ENCODE measurements at places on chromosomes 7 and 10.

DNA sequence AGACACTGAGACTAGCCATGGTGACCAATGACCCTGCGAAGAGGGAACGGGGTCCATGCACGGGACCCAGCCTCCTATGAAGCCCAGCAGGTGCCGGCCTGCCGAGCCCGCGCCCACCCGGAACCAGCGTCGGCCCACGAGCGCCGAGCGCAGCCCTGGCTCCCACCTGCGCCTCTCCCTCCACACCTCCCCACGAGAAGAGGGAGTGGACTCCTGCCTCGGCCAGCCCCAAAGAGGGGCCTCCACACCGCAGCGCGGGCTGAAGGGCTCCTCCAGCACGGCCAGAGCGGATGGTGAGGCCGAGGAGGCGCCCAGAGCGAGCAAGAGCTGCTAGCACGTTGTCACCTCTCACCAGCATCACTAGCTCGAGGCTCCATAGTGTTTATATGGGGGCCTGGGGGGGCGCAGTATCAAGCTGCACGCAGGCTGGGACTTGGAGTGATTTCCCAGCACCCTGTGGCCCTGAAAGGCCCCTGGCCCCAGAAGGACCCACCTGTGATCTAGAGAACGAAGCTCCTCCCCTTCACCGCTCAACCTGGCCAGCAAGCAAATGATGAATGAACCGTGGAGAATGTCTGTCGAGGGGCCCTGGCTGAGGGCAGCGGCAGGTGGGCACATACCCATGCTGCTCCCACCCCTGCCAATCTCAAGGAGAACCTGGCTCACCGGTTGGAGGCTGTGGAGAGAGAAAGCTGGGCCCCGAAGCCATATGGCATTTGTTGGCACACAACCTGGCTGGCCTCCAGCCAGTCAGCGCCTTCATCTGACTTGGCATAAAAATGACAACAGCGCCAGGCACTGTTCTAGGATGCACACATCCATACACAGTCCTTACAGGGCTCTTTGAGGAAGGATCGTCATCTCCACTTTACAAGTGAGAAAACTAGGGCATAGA, 30.7 kb downstream of the GHRHR start:
- no peak for DNase-seq

GRCh38 chr7:27171637-27172314, 2.3 kb downstream of the HOXA10 start:
- peak; percentile 35 for DNase-seq

GRCh38 chr10:132575320-132576201, 38.0 kb downstream of the INPP5A start:
- DNase-seq: no peak

DNA sequence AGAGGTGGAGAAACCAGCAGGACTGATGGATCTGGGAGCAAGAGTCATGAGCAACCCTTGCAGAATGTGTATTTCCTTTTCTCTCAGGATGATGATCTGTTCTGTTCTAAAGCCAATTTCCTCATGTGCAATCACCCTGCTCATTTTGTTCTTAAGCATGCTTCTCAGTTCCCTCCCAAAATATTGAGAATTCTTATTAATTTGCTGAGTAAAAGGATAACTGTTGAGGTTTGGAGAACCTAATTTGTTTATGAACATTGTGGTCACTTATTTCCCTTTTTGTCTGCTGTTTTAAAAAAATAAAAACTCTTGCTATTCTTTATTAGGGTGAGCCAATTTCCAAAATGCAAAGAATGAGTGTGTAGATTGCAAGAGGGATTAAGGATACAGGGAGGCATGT, 106.8 kb downstream of the APBB1IP start:
- DNase-seq: no peak

DNA sequence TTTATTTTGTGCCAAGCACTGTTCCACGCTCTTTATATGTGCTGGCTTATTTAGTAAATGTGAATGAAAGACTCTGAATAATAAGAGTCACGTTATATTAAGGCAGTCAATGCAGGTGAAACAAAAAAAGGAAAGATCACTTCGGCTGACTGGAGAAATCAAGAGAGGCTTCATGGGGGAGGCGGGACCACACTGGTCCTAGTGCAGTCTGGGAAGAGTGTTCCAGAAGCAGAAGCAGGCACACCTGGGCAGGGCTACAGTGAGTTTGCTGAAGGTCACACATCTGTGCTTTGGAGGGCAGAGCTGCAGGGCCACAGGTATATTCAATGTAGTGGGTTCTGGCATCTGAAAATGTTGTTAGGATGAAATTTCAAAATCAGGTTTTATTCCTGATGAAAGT, 176.9 kb downstream of the PLXNA4 start:
- no peak for DNase-seq
